WTC11 (cell line): ENCODE measurements at places on chromosomes 16 and 17.

DNA sequence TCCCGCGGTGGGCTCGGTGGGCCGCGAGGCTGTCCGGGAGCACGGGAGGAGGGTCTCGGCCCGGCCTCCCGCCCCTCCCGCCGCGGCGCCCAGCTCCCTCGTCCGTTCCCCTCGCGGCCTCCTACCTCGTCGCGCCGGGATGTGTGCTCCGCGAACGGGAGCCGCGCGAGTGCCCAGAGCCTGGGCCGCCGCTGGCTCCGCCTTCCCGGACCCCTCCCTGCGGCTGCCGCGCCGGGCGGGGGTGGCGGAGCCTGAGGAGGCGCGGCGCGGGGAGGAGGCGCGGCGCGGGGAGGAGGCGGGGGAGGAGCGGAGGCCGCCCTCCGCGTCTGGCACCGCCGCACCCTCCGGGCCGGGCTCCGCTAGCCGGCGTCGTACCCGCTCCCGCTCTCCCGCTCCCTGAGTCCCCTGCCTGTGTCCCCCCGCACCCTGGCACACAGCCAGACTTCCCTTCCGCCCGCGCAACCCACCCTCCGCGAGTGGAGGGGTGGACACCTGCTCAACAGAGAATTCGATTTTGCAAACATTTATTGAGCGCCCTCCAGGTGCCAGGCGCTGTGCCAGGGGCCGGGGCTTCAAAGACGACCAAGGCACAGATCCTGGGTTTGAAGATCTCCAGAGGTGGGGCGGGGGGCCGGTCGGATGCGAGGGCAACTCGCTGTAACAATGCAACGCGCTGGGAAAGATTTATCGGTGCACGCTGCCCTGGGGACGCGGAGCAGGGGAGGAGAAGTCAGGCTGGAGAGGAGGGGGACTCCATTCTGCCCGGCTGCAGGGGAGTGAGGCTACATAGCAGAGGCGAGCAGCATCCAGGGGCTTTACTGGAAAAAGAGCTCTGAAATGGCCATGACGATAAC lies at the start of gene MPP3:
TSS of gene MPP3 (minus strand) at position 171 of the 854 bp plus-strand sequence. CDS start 1,240 bp downstream, outside the sequence.
- peak; percentile 53 for DNase-seq

DNA sequence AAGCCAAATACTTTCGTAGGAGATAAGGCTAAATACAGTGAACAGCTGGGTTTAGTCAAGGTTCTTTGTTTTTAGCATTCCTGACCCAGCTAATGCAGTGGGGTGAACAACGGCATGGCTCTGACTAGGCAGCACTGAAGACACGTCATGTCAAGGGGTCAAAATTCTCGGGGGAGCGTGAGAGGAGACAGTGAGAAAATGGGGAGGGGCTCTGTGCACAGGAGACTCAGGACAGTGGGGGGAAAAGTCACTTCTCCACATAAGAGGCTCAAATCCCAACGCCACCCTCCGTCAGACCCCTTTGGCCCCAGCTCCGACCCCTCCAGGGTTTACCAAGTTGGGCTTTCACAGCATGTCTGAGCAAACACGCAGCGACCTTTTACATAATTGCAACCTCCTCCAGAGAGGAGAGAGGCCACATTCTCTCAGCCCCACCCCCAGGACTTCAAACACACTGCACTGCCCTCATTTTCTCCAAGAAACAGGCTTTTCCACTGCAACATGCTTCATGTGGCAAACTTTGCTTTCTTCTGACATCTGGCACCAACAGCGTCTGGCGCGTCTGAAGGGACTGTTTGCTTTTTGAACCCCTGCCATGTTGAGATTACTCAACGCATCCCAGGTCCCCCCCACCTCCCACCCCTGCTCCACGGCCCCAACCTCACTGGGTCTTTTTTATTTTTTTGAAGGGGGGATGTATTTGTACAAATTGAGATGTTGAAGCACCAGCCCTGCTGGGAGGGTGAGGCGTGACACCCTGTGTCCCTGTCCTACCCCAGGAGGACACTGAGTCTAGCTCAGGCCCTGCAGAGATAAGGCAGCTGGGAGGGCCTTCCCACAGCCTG lies 30.0 kb downstream of the AXIN2 start:
- DNase-seq: peak; percentile 38

GRCh38 chr16:24538756-24539294 lies 541 bp upstream of the RBBP6 start:
- DNase-seq: no peak

GRCh38 chr16:73145166-73145880 lies 97.4 kb upstream of the ZFHX3 start:
- peak; percentile 22 for DNase-seq

- DNase-seq: no peak
These were observed 17.1 kb downstream of the FOXK2 start for GRCh38 chr17:82536512-82537201.
